ENCODE measurements at places on chromosomes 2 and 18.
A peak's percentile ranks its signal among the peaks of the same experiment; 100 is the strongest.

DNA sequence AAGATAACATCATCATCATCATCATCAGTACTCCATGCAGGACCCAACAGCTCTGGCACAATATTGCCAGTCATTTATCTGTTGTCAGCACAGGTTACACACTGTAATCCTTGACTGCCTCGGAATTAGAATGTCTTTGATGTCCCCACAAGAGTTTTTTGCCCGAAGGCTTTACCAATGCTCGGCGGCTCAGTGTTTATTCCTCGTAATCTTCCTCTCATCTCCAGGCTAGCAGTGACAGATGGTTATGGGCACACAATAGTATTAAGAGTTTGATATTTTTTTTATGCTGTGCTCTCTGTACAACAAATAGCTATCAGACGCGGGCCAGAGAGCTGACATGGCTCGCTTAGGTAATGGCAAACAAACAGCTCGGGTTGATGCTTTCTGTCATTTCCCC, 515.2 kb downstream of the ZEB2 start:
- H3K27me3 ChIP-seq, result no peaks in the 10 kb centered on the region
- no peak for DNase-seq
- no peak overlapping the region for H3K4me3 ChIP-seq
- H3K27ac ChIP-seq, result no peak overlapping the region
- peaks cover 18% of the 10 kb centered on the region for H3K36me3 ChIP-seq

GRCh38 chr18:35515460-35516130, 17.8 kb upstream of the INO80C start:
- DNase-seq, result no peak
- H3K4me1 ChIP-seq, result peaks cover 3% of the 10 kb centered on the region
- no peaks in the 10 kb centered on the region for H3K36me3 ChIP-seq
- H3K4me3 ChIP-seq, result no peak overlapping the region
- H3K27me3 ChIP-seq, result no peaks in the 10 kb centered on the region

GRCh38 chr2:52117299-52117698, 1085.4 kb upstream of the NRXN1 start:
- no peaks in the 10 kb centered on the region for H3K4me1 ChIP-seq
- H3K36me3 ChIP-seq, result no peaks in the 10 kb centered on the region
- no peak overlapping the region for H3K4me3 ChIP-seq
- H3K27me3 ChIP-seq, result no peaks in the 10 kb centered on the region
- DNase-seq, result no peak
- no peak overlapping the region for H3K27ac ChIP-seq

DNA sequence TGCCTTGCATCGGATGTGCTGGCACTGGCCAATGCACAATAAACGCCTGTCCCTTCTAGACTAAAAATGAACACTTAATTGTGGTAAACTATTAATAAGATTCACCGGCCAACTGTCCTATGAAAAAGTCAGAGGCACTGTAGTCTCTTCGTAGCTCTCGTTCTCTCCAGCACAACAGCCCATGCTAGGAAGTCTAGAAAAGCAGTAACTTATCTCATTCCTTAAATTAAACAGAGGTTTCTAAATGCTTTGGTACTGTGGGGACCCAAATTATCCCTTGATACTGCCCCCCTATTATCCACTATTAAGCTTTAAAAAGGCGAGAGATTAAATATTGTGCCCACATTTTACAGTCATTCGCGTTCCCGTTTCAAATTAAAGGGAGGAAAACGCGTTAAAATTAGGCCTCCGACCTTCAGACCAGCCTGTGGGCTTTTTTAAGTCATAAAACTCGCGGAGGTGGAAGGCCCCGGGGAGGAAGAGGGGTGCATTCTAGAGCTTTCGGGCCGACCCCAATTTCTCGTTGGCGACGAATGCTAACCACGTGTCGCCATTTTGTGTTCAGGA, 1.5 kb upstream of the PCBP1 start:
- peaks cover 63% of the 10 kb centered on the region for H3K4me1 ChIP-seq
- H3K4me3 ChIP-seq, result peak overlapping the region; percentile 99
- no peak for DNase-seq
- H3K27me3 ChIP-seq, result peaks cover 4% of the 10 kb centered on the region
- peak overlapping the region; percentile 100 for H3K27ac ChIP-seq
- peaks cover 68% of the 10 kb centered on the region for H3K36me3 ChIP-seq

- H3K36me3 ChIP-seq, result no peaks in the 10 kb centered on the region
- no peaks in the 10 kb centered on the region for H3K4me1 ChIP-seq
- H3K27ac ChIP-seq, result no peak overlapping the region
- DNase-seq, result no peak
Observed at GRCh38 chr18:75827751-75828287, 400.3 kb upstream of the SMIM21 start.

DNA sequence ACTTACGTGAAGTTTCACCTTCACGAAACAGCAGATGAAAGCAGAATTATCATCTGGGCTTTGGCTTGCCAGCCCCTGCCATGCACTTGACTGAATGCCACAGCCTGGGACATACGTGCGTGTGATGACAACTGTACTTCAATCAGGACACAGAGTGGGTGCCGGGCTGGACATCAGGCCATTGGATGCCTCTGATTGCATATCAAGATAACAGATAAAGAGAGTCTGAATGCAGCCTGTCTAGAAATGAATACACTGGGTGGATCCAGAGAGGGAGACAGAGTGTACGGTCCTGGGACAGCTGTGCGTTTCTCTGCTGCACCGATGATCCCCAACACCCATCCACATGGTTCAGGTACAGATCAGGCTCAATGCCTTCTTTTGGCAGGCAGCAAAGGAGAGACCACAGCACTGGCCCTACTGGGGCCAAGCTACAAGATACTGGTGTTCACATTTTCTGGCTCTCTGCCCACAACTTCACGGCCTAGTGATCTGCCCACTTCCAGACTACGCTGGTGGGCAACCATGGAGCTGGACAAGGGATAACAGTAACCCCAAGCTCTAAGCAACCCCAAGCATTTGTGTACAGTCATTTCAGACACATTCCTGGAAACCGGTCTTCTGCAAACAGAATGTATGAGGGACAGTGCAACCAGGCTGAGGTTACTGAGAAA, 35.6 kb downstream of the FBLN7 start:
- no peak for DNase-seq
- no peaks in the 10 kb centered on the region for H3K27me3 ChIP-seq
- peaks cover 2% of the 10 kb centered on the region for H3K4me1 ChIP-seq
- H3K36me3 ChIP-seq, result no peaks in the 10 kb centered on the region
- H3K27ac ChIP-seq, result no peak overlapping the region
- no peak overlapping the region for H3K4me3 ChIP-seq

GRCh38 chr2:28566521-28567041, 70.7 kb downstream of the PLB1 start:
- H3K4me3 ChIP-seq, result peak overlapping the region; percentile 83
- H3K27me3 ChIP-seq, result no peaks in the 10 kb centered on the region
- peaks cover 6% of the 10 kb centered on the region for H3K4me1 ChIP-seq
- H3K36me3 ChIP-seq, result no peaks in the 10 kb centered on the region

GRCh38 chr18:12943215-12943614, 4.6 kb upstream of the SEH1L start:
- H3K27me3 ChIP-seq, result no peaks in the 10 kb centered on the region
- no peak overlapping the region for H3K4me3 ChIP-seq
- peaks cover 26% of the 10 kb centered on the region for H3K4me1 ChIP-seq
- peaks cover 9% of the 10 kb centered on the region for H3K36me3 ChIP-seq

DNA sequence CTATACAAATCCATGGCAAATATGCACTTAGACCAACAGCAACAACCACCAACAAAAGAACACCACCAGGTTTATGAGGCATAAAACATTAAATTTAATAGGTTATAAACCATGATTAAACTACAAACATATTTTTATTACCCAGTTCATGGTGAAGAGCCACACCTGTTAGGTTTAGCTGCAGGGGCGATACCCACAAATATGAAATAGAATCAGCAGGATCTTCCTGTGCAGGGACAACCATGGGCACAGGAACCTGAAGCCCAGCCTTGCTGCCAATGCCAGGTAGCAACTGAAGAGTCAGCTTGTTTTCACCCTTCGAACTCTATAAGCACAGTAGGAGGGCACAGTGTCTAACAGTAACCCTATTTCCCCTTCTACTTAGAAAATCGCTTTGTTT, 675.0 kb downstream of the SATB2 start:
- no peaks in the 10 kb centered on the region for H3K27me3 ChIP-seq
- DNase-seq, result no peak
- no peak overlapping the region for H3K27ac ChIP-seq
- H3K4me3 ChIP-seq, result no peak overlapping the region
- no peaks in the 10 kb centered on the region for H3K4me1 ChIP-seq

DNA sequence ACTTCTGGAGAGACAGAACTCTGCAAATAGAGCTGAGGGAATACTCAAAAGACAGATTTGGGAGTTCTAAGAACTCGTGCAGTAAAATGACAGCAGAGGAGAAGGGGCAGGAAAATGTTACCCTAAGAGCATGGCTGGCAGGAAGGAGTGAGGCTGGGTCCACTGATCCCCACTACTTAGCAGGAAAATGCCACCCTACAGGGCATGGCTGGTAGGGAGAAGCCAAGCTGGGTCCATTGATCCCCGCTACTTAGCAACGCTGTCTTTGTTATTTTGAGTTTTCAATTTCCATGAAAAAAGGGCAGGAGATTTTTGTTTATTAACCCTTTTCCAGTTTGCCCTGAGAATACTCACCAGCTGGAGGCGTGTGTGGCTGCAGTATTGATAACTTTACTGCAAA, 100.3 kb upstream of the TMEM200C start:
- DNase-seq, result no peak
- no peak overlapping the region for H3K4me3 ChIP-seq

GRCh38 chr2:14517731-14518130, 114.8 kb upstream of the LRATD1 start:
- no peak overlapping the region for H3K27ac ChIP-seq
- no peaks in the 10 kb centered on the region for H3K27me3 ChIP-seq
- H3K36me3 ChIP-seq, result no peaks in the 10 kb centered on the region
- DNase-seq, result no peak
- H3K4me1 ChIP-seq, result no peaks in the 10 kb centered on the region

DNA sequence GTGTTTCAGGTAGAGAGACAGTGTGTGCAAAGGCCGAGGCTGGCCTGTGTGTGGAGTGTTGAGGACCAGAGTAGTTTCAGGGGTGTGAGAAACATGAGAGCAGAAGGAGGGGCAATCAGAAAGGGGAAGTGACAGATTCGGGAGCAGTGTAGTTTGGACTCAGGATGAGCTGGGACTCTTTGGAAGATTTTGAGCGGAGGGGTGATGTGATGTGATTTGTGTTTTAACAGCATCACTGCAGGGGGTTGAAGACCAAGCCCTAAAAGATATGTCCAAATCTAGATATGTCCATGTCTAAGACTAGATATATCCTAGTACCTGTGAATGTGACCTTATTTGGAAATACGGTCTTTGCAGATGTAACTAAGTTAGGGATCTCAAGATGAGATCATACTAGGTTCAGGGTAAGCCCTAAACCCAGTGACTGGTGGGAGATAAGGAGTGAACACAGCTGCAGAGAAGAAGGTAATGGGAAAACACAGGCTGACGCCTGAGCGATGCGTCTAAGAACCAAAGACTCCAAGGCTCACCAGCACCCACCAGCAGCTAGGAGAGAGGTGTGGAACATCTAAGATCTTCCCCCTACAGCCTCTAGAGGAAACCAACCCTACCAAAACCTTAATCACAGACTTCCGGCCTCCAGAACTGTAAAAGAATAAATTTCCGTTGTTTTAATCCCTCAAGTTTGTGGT, 38.5 kb upstream of the MYO3B start:
- DNase-seq, result no peak
- no peak overlapping the region for H3K27ac ChIP-seq
- H3K36me3 ChIP-seq, result no peaks in the 10 kb centered on the region
- H3K4me1 ChIP-seq, result no peaks in the 10 kb centered on the region
- H3K27me3 ChIP-seq, result no peaks in the 10 kb centered on the region

DNA sequence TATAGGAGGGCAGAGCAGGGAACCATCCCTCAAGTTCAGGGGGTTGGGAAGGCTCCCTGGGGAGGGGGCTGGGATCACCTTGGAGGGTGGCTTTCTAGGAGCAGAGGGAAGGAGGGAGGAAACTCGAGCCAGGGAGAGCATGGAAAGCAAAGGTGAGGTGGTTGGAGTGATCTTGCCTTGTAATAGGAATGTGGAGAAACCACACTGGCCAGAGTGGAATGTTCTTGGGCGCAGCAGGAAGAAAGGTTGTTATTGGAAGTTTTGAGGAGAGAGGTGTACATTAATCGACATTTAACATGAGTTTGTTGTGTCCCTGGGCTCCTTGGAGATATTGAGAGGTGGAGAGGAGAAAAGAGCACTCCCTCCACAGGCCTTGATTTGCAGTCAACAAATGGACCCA, 272.2 kb downstream of the PRKCE start:
- H3K4me1 ChIP-seq, result peaks cover 4% of the 10 kb centered on the region
- H3K4me3 ChIP-seq, result no peak overlapping the region
- H3K36me3 ChIP-seq, result no peaks in the 10 kb centered on the region
- no peak for DNase-seq
- H3K27ac ChIP-seq, result no peak overlapping the region

DNA sequence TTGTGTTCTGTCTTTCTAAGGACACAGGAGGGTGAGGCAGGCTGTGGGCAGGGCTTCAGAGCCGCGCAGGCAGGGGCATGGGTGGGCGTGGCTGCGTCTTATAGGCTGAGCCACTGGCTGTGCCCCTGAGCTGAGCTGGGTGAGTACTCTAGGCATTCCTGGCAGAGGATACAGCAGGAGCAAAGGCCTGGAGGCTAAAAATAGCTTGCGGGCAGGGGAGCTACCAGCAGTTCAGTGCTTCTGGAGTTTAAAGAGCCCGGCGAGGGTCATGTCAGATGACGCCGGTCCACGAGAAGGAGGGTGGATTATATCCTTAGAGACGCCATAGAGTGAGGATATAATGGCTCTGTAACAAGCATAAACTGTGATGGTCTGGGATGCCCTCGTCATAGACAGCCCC, 31.5 kb upstream of the PDIA6 start:
- no peaks in the 10 kb centered on the region for H3K4me1 ChIP-seq
- peaks cover 2% of the 10 kb centered on the region for H3K36me3 ChIP-seq
- DNase-seq, result no peak
- no peak overlapping the region for H3K4me3 ChIP-seq
- H3K27me3 ChIP-seq, result peaks cover 3% of the 10 kb centered on the region

GRCh38 chr18:45755934-45756333, 32.0 kb downstream of the SLC14A1 start:
- no peak for DNase-seq
- peaks cover 4% of the 10 kb centered on the region for H3K4me1 ChIP-seq
- no peak overlapping the region for H3K4me3 ChIP-seq
- no peak overlapping the region for H3K27ac ChIP-seq

GRCh38 chr2:108927936-108928659, 60.9 kb downstream of the EDAR start:
- H3K4me3 ChIP-seq, result no peak overlapping the region
- no peaks in the 10 kb centered on the region for H3K27me3 ChIP-seq
- DNase-seq, result peak; percentile 18
- no peak overlapping the region for H3K27ac ChIP-seq
- H3K36me3 ChIP-seq, result no peaks in the 10 kb centered on the region

GRCh38 chr2:160473468-160474318, 19.9 kb downstream of the RBMS1 start:
- H3K4me1 ChIP-seq, result peaks cover 62% of the 10 kb centered on the region
- no peaks in the 10 kb centered on the region for H3K36me3 ChIP-seq
- DNase-seq, result no peak
- H3K27me3 ChIP-seq, result no peaks in the 10 kb centered on the region

DNA sequence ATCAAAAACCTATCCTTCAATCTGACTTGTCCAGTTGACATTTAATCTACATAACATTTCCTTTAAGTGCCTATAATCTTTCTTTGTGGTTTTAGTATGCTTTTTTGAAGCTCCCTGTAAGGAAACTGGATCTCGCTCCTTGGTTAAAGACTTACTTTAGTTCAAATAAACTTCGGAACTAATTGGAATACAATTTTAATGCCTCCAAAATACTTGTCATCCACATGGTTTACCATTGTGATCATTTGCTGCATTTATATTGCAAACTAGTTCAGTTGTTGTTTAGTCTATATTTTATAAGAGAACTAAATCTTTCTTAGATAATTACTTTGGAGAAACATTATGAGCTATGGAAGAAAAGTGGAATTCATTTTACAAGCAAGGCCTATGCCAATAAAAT, 496.0 kb downstream of the ERBB4 start:
- DNase-seq, result no peak
- no peaks in the 10 kb centered on the region for H3K36me3 ChIP-seq
- H3K4me1 ChIP-seq, result no peaks in the 10 kb centered on the region
- no peak overlapping the region for H3K27ac ChIP-seq
- no peaks in the 10 kb centered on the region for H3K27me3 ChIP-seq

Measured in activated naive CD8-positive, alpha-beta T cell treated with anti-CD3 and anti-CD28 coated beads, Interleukin-2, amount 50 U/mL, for 24 hours (primary cell).